ENCODE measurements at places on chromosomes 11 and 22. TPM values are rescaled to one million over a fixed set of nuclear protein-coding genes. Genes with fewer than 3 reads are reported as not detected.

Gene OR2AT4
- 0.03 TPM for polyA plus RNA-seq

DNA sequence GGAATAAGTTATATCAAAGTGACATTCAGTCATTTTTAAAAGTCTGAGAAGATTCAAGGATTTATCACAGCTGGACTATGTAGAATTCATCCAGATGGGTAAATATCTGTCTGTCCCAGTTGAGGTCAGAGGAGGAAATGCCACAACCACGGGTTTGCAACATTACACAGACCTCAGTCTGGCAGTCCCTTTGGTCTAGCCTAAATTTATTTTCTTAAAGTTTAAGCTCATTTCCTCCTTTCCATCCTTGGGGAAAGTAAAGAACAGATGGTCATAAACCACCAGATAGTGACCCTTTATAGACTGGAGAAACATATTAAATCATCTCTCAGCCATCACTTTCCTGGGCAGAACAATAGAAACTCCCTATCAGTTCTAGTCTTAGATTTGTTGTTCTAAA lies 238.4 kb upstream of the DDI1 start:
- DNase-seq: no peak

Gene BDNF
- polyA plus RNA-seq: 1.9 TPM

Gene INPPL1
- polyA plus RNA-seq: 157 TPM

GRCh38 chr11:88428959-88429358 lies 91.4 kb upstream of the CTSC start:
- DNase-seq: no peak

GRCh38 chr22:37330200-37331033 lies 48.1 kb downstream of the CYTH4 start:
- peak; percentile 74 for DNase-seq

DNA sequence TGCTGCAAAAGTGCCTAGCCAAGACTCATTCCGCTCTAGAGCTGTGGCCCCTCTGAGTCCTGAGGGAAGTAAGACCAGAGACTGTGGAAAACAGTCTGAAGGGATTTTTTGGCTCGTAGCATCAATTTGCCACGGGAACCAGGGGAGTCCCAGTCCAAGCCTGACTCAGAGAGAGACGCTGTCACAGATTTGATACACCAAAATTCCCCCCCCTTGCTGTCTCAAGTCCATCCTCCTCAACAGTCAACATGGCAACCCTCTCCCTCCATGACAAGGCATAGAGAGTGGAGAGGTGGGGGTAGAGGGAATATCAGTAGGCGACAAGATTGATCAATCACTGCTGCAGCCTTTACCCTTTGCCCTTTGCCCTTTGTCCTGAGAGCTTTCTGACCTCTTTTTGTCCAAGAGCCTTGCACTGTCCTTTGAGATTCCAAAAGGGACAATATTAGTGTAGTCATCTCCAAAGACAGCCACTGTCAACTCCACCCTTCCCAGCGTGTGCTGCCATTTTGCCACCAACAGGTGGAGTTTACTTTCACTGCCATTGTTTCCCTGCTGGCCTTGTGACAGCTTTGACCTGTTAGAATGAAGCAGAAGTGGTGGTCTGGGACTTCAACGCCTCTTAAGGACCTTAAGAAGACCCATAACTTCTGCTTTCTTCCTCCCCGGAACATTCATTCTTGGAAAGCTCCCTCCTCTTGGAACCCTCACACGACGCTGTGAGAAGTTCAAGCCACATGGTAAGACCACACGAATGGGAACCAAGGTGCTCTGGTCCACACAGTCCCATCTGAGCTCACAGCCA lies 7.3 kb downstream of the SLC15A3 start:
- DNase-seq: no peak

Gene SCGB1D2
- polyA plus RNA-seq: 2.3 TPM

DNA sequence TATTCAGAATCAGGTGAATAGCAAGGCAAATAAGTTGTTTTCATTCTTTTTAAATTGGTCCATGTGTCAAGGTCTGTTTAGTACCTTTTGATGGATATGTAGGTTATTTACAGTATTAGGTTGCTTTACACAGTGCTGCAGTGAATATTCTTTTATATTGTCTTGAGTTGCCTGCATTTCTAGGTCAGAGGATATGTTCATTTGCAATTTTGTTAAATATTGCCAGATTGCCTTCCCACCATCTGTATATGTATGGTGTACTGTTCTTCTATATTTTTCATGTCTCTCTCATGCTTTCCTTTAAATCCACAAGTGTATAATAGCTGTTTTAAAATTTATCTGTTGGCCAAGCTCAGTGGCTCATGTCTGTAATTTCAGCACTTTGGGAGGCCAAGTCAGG lies 24.6 kb downstream of the HIPK3 start:
- no peak for DNase-seq

Gene CBL
- polyA plus RNA-seq: 23.2 TPM

GRCh38 chr22:45583504-45583903 lies 80.8 kb downstream of the FBLN1 start:
- DNase-seq: no peak

GRCh38 chr11:110362971-110363509 lies 66.6 kb upstream of the RDX start:
- no peak for DNase-seq

- peak; percentile 20 for DNase-seq
Observed at GRCh38 chr11:121291896-121292494, 576 bp upstream of the SC5D start.

Gene EEF1G
- 2,287 TPM for polyA plus RNA-seq

Gene C11orf21
- 0.82 TPM for polyA plus RNA-seq

GRCh38 chr11:8732748-8733241 lies 50.2 kb downstream of the RPL27A start:
- DNase-seq: no peak

Gene MEI1
- polyA plus RNA-seq: 2.5 TPM

Gene SERPING1
- 138 TPM for polyA plus RNA-seq

DNA sequence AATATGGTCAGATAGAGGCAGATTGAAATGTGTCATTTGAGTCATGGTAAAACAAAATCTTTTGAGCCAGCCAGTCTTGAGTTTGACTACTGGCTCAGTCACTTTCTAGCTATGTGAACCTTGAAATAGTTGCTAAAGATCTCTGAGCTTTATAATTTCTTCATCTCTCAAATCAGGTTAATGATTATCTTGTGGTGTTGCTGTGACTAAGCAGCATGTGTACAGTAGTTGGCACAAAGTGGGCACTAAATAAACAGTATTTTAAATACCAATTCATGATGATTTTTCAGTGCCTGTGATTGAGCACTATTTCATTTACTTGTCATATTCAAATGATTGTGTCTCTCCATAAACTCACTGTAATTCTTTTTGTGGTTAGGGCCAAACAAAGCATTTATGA lies 70.8 kb downstream of the RAB38 start:
- no peak for DNase-seq

DNA sequence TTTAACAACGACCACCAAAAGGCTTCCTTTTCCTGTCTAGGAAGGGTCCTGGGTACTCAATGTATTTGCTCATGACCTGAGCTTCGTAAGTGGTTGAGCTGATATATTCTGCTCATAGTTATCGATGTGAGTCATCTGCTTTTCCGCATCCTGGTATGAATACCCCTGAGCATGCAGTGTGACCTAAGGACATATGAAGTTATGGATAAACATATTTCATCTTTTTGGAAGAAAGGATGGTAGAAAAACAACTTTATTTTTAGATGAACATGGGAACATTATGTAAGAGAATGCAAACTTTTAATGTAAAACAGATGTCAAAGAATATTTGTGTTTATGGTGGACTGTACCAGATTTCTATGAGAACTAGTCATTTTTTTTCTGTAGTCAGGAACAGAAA lies 28.4 kb downstream of the TRPC6 start:
- no peak for DNase-seq

DNA sequence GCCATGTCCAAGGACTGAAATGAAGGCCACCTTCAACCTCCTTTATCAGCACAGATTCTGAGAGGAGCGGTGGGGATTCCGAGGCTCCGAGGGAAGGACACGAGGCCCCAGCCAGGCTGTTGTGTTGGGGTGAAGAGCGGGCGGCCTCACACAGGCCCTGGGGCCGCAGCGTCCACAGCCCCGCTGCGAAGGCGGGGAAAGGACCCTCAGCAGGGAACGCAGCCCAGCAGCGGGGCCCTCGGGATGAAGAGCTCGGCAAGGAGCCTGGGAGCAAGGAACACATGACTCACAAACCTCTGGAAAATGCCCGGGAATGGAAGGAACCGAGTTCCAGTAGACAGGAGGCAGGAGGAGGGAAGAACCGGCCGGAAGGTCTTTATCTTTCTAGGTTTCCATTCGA lies 227.2 kb downstream of the BRD1 start:
- DNase-seq: no peak

DNA sequence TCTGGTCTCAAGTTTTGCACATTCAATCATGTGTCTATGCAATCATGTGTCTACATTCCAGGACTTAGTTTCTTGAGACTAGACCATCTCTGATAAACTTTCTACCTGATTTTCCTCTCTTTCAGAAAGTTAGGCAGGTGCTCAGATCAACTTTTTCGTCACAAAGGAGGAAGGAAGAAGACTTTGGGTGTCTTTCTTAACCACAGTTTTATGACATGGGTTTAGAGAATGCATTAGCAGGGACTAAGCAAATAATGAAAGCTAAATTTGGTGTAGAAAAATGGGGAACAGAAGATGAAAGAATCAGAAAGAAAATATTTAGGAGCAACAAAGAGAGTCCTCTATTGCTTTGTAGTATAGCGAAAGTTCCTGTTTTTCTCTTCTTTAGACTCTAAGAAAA lies 7.7 kb upstream of the GLYATL1B start:
- DNase-seq: no peak

DNA sequence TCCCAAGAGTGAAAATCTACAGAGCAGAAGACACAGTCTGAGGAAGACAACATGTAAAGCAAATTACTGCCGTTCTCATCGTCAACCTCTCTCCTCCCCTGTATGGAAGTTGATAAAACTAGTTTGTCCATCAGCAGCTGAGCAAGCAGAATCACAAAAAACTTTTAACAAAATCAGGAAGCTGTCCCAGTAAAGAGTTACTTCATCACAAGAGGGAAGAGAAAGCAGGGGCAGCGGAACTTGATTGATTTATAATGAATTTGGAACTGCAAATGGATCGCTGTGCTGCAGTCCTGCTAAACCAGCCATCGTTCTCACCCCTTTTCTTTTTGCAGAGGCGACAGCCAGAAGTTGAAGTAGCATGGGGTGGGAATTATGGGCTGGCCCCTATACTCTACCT lies 13.7 kb upstream of the UCP3 start:
- DNase-seq: no peak

DNA sequence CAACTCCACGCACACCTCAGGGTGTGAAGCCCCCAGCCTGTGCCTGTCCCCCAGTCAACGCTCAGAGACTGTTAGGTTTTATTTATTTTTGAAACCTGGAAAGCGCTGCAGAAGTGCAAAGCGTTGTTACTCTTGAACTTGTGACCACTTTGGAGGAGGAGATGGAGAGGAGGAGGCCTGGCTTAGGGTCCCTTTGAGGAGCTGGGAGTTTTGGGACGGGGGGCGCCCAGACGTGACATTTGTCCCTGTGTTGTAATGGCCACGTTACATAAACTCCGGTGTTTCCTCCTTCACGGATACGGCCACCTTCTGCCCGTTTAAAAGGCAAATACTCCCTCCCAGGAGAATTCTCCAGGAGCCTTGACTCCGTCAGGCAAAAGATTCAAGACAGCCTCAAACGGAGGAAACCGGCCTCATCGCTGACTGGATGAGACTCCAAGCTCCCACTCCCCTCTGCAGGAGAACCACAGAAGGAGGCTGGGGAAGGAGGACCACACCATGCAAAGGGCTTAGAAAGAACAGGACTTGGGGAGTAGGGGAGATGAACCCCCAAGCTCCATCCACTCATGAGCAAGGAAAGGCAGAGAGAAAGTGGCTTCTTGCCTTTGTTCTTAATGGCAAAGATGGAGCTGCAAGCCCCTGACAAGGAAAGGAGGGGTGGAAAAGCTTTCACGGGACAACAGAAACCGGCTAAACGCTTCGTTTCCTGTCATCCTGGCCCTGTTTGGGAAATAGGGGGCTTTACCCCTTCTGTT lies 630 bp downstream of the PIK3IP1 start:
- DNase-seq: no peak

DNA sequence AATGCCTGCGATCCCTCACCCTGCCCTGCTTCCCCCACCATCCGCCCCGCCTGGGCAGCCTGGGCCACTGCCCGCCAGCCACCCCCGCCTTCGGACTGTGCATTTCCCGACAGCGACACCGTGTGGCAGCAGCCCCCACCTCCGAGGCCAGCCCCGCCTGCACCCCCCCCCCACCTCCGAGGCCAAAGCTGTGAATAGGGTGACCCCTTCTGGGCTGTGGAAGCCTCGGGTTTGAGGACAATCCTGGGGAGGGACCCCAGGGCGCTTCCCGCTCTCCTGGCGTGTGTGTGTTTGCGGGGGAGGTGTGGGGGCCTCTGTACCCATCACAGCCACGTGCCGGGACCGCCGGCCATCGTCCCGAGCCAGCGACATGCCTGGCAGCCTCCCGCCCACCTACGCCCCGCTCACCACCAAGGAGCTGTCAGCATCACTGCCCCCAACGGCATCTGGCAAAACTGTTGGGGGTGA lies 33.8 kb upstream of the PPARA start:
- DNase-seq: peak; percentile 85

Gene SERHL2
- polyA plus RNA-seq: 9.8 TPM

- DNase-seq: no peak
Observed at GRCh38 chr11:2194877-2195755, 23.5 kb upstream of the TH start.

DNA sequence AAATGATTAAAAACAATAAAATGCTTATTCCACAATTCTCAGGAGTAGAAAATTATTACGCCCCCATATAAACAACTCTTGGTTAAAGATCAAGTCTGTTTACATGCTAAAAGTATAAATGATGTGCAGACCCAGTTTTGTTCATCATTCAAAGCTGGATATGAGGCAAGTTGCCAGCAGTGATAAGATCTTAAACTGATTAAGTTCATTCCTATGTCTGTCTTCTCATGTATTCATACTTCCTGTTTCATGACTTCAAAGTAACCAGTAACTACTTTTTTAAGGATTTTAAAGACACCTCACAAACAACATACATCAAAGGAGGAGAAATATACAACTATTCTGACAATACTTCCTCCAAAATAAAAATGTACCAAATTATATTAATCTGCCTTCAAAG lies 55.0 kb upstream of the ARHGAP32 start:
- DNase-seq: no peak

Gene MS4A4A
- polyA plus RNA-seq: 8.0 TPM

DNA sequence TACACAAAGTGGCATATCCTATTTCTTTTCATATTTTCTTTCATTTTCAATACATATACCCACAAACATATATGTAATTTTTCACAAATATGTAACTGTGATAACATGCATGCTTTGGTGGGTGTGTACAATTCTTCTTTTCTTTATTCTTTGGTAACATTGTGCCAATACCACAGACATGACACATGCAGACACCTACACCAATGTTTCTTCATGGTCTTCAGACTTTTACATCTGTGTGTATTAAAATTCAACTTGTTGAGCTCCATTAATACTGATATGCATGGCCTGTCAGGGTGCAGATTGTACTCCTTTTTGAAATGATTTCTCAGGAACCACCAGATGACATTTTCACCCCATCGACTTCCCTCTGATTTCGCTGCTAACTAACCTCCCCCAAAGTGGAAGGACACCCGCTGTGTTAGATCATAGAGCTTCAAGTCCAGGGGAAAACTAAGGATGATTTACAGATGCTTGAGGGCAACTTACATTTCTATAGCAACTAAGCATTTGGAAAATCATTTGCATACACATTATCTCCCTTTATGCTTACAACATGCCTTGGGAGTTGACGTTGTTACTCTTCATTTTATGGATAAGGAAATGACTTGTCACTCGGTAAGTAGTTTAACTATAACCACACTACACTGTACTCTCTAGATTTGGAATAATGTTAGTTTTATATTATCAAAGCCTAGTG lies 10.5 kb upstream of the PANX3 start:
- DNase-seq: no peak

GRCh38 chr11:33177676-33178336 lies 16.5 kb upstream of the CSTF3 start:
- DNase-seq: no peak

Measured in renal cortex interstitium (tissue), 15 donors.